Posterior vena cava (tissue), 2 donors: ENCODE measurements at places on chromosomes 1 and 21. TPM values are rescaled to one million over a fixed set of nuclear protein-coding genes. Genes with fewer than 3 reads are reported as not detected.

FCRL3 gene
- total RNA-seq, result 0.19 TPM

FCRL5 gene
- 0.32 TPM for total RNA-seq

A3GALT2 gene
- total RNA-seq, result 0.24 TPM

TBX15 gene
- total RNA-seq, result 4.8 TPM

C1orf94 gene
- not detected for total RNA-seq

OR2L5 gene
- total RNA-seq, result not detected

LRP8 gene
- 7.2 TPM for total RNA-seq
